ENCODE measurements at places on chromosomes 16 and 17.

- no peak for DNase-seq
Measured at GRCh38 chr17:14222611-14223010, 14.1 kb downstream of the CDRT15 start.

DNA sequence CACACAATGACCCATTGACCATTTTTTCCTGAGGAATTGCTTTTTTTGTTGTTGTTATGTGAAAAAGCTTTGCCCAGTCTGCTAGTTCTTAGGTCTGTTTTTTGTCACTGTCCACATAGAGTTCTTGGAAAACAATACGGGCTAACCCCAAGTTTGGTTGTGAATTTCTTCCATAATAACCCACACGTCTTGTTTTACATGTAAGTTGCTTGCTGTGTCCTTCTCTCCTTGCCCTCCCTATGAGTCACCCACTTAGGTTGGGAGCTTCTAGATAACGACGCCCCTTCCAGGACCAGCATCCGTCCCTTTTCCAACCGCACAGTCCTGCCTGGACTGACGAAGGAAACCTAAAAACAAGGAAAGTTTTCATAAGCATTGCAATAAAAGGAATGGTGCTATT is 175.3 kb upstream of the HS3ST3A1 start:
- DNase-seq = no peak

DNA sequence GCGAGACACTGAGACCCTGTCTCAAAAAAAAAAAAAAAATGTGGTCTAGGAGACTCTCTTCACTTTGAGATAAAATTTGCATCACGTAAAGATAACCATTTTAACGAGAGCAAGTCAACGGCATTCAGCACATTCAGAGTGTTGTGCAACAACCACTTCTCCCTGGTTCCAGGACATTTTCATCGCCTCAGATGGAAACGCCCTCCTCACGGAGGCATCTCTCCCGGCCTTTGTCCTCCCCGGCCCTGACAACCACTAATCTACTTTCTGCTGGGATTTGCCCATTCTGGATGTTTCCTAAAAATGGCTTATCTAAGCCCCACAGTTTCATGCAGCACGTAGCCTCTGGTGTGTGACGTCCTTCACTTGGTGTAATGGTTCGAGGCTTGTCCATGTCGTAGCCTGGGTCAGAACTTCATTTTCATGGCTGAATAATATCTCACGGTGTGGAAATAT is 6.4 kb upstream of the NPRL3 start:
- no peak for DNase-seq

DNA sequence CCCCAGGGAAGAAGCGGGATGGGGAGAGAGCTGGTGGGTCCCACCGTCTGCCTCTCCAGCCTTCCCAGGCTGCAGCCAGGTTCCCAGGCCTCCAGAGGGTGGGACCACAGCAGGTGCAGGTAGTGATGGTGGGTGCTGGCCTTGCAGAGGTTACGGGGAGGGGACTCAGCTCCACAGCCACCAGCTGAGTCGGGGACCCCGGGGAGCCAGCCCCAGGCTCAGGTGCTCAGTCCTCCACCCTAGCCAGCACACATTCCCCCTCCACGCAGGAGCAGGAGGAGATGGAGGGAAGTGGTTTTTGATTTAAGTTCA is 5.0 kb downstream of the TP53I13 start:
- no peak for DNase-seq

GRCh38 chr17:1244606-1245012 is 25.6 kb upstream of the BHLHA9 start:
- DNase-seq = no peak

All from stimulated activated CD8-positive, alpha-beta memory T cell treated with anti-CD3 and anti-CD28 coated beads, Interleukin-2, amount 100 ng/mL, for 1 hour (primary cell).